Dermis blood vessel endothelial cell (primary cell): ENCODE measurements at places on chromosomes 13 and 19. TPM values are rescaled to one million over a fixed set of nuclear protein-coding genes. Genes with fewer than 3 reads are reported as not detected.

The PODNL1 gene
- 0.09 and 0.34 TPM in 2 replicates for total RNA-seq

The KLK2 gene
- 0.14 TPM in 1 of 2 replicates, not detected in the other for total RNA-seq

The ZNF536 gene
- total RNA-seq: under 0.01 TPM in 1 of 2 replicates, not detected in the other

The NR2F6 gene
- 63.1 and 82.0 TPM in 2 replicates for total RNA-seq

The SPRED3 gene
- total RNA-seq: 0.51 and 1.0 TPM in 2 replicates

The NOVA2 gene
- total RNA-seq: 7.0 and 16.9 TPM in 2 replicates

The ZNF773 gene
- total RNA-seq: 15.3 and 17.5 TPM in 2 replicates

The SIGLECL1 gene
- not detected in 2 replicates for total RNA-seq

The HPN gene
- 0.09 and 0.17 TPM in 2 replicates for total RNA-seq

The KIR2DL3 gene
- total RNA-seq: not detected in 2 replicates

The NEK5 gene
- total RNA-seq: 0.05 and 0.34 TPM in 2 replicates

The OVOL3 gene
- not detected in 2 replicates for total RNA-seq

The POSTN gene
- 114 and 128 TPM in 2 replicates for total RNA-seq

The PABPC3 gene
- total RNA-seq: under 0.01 and 0.14 TPM in 2 replicates

The ZNF541 gene
- total RNA-seq: 0.33 and 1.2 TPM in 2 replicates
